Sigmoid colon (tissue), 7 donors: ENCODE measurements at places on chromosomes 4 and X. TPM values are rescaled to one million over a fixed set of nuclear protein-coding genes. Genes with fewer than 3 reads are reported as not detected.

Gene PHOX2B
- total RNA-seq, result 3.6 TPM

Gene FRAS1
- total RNA-seq, result 16.4 TPM

Gene SOX3
- total RNA-seq, result not detected

Gene EBP
- 14.5 TPM for total RNA-seq

Gene CXCL6
- total RNA-seq, result 9.6 TPM

Gene MYOZ2
- total RNA-seq, result 0.81 TPM
